ENCODE measurements at places on chromosomes 6 and 20.

DNA sequence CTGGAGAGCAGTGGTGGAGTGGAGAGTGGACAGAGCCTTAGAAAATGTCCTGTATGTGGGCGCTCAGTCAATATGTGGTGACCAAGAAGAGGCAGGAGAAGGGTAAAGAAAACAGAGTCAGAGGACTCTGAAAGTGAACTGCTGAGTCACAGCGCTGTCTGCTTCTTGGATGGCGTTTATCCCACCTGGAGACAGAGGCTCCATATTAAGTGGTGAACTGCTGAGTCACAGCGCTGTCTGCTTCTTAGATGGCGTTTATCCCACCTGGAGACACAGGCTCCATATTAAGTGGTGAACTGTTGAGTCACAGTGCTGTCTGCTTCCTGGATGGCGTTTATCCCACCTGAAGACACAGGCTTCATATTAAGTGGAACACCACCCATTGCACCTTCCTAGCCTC lies 119.3 kb upstream of the RALGAPA2 start:
- no peak for DNase-seq

DNA sequence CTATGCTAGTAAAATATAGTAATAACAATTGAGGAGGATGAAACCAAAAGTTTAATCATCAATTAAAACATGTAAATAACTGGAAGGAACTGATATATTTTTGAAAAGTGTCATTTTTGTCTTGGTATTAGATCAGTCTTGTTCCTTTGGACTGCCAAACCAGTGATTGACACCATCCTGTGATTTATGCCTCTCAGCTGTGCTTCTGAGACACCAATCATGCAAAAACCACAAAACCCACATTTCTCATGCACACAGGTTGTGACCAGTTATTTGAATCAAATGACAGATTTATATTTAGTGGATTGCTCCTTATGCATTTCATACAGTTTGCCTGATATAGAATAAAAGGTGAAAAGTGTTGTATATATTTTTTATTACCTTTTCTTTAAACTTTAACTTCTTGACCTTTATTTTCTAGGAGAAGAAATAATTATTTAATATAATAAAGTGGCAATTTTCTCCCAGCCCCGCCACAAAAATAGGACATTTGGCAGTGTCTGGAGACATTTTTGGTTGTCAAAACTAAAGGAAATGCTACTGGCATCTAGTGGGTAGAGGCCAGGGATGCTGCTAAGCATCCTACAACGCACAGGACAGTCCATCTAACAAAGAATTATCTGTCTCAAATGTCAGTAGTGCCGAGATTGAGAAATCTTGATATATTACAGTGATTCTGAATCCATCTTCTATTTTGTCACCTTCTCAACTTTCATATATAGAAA lies 383.6 kb downstream of the BCKDHB start:
- DNase-seq = no peak

DNA sequence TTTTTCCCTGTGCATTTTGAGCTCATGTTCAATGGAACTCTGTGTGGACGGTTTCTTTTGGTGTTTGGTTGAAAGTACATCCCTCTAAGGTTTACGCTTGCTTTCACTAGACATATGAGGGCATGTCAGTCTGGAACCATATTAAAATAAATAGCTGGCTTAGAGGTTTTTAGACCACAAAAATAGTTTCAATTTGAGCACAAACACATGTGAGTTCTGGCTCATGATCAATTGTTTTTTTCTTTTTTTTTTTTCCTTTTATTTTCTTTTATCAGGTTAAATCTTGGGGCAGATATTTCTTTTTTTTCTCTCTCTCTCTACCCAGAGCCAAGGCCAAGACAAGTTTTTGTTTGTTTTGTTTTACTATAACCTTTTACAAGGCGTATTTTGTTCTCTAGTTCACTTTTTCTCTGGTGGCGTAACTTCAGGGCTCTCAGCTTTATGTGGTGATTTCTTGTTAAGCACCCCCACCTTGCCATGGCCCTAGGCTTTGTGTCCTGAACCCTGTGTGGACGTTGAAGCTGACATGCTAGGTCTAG lies 92.9 kb downstream of the SHLD1 start:
- DNase-seq = no peak

- DNase-seq = no peak
Measured at GRCh38 chr20:5862703-5863039, 87.7 kb downstream of the TRMT6 start.

- DNase-seq = no peak
Measured at GRCh38 chr6:135994857-135995544, 143.5 kb downstream of the PDE7B start.

- DNase-seq = no peak
Measured at GRCh38 chr6:160172704-160173103, 51.1 kb downstream of the SLC22A1 start.

DNA sequence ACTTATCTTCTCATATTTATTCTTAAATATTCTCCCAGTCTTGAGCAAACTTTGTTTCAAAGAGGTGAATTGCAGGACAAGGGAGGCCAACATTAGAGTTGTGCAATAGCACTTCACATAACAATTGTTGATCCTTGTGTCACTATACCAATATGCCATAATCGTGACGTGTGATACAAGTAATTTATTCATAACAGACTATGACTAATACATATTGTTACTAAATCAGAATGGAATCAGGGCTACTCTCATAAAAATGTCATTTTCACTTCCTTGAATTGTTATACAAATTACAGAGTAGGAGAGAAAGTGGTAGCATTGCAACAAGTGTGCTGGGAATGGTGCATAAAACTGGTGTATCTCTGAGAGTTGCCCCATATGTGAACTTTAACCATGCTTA lies 37.2 kb upstream of the PLCB1 start:
- no peak for DNase-seq

DNA sequence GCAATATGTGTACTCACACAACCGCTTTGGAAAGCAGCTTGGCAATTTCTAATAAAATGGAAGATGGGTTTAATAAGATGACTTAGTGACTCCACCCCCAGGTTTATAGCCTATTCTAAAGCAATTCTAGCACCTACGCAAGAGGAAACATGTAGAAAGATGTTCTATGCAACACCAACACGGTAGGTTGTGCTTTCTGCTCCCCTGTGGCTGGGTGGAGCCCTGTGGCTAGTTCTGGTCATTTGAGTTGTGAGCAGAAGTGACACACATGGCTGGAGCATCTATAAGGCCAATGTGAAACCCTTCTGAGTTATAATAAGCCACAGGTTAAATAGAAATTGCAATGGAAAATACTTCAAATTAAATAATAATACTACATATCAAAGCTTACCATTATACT lies 310.7 kb downstream of the CD83 start:
- DNase-seq = no peak

DNA sequence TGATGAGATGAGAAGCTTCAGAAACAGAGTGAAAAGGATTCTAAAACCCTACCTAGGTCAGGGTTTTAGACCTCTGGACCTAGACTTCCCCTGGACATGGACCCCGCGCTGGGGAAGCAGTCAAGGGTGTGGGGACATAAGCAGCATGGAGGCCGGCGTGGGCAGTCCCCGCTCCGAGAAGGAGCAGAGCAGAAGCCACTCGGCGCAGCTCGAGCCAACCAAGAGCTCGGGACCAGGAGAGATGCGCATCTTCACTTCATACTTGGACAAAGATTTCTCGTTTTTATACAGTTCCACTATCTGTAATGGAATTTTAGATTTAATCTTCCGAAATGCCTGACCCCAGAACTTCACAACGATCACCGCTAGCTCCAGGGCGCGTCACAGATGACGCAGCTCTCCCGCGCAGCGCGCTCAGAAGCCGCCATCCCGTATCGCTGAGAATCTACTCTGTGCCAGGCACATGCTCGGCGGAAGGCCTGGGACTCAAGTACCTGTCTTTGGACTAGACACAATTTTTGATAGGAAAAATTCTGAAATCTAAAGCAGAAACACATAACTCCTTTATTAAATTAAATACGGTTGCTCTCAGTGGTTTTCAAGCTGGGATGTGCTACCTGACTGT lies 60.3 kb downstream of the WDR27 start:
- no peak for DNase-seq

GRCh38 chr6:90083891-90084290 lies 189.6 kb downstream of the GJA10 start:
- no peak for DNase-seq

DNA sequence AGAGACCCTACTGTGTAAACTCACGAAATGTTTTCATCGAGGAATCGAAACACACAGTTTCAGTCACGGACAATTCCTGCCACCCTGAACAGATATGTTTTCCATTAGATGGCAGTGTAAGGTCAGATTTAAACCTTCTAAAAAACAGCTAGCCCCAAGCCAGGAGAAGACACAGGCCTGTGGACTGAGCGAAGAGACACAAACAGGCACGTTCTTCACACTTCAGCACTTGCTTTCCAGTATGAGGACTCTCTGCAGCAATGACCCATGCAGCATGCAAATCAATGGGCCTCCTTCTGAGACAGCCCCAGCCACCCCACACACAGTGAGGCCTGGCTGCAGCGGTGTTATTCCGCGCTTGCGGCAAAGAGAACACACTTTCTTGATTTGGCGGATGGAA lies 31.9 kb downstream of the HUS1B start:
- DNase-seq = no peak

DNA sequence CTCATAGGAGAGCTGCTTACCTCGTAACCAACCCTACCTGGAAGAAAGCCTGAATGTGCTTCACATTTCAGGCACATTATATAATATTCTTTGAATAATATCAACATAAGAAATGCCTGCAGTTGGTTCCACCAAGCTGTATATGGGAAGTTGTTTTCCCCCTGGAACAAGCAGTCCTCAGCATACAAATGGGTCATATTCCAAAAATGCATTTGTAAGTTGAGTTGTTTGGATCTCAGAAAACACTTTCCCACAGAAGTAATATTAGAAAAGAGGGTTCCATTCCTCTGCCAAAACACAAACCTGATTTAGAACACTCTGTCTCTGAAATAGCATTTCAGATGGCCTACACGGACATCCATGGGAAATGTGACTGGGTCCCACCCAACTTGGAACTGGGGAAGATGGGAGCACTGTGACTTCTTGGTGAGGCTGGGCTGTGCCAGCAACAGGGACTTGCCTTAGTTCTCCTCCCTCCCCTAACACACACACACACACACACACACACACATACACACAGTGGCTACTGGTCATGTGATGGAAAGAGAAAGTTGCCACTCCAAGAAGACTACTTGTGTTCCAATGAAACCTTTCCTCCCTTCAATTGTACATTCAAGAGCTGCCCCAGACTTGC lies 11.4 kb upstream of the RCAN2 start:
- DNase-seq = no peak

DNA sequence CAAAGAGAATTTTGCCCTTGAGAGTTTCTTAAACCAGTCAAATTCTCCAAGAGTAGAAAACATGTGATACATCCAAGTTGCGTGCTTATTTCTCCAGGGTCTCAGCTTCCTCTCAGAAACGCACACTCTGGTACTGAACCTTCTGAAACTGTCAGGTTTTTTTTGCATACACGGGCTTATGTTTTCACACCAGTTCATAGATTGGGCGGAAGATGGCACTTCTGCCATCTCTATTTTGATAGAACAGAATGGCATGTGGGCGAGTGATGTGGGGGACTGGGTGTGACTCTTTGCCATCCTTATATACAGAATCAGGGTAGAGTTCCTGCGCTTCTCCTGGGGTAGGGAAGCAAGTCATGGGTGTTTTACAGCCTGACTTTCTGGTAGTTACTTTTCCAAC lies 56.4 kb downstream of the ADTRP start:
- no peak for DNase-seq

DNA sequence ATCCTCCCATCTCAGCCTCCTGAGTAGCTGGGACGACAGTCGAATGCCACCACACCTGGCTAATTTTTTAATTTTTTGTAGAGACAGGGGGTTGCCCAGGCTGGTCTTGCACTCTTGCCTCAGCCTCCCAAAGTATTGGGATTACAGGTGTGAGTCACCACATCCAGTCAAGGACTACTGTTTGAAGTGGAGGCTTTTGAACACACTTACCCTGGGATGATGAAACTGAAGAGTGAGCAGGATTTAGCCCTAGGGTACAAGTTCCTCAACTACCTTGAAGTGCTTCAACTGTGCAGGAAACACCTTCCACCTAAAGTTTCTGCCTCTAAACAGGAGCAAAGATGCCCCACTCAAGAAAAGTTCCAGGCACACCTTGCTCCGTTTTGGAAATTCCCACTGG lies 15.7 kb upstream of the PARD6B start:
- DNase-seq = no peak

DNA sequence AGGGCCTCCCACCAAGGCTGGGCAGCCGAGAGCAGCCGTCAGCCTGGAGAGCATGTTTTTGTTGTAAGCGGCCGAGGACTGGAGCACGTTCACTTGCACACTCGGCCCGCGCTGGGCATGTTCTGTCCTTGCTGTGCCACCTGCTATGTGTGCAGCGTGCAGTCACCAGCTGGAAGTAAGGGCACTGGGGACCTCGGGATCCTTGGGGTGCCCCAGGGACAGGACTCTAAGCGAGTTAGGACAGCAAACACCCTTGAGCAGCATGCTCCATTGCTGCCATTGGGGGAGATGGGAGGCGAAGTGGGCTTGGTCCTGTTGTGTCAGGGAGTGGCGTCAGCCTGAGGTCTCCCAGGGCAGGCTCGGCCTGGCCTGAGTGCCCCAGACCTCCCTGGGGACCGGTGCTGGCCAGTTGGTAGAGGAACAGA lies 18.6 kb downstream of the DYNLT1 start:
- DNase-seq = no peak

DNA sequence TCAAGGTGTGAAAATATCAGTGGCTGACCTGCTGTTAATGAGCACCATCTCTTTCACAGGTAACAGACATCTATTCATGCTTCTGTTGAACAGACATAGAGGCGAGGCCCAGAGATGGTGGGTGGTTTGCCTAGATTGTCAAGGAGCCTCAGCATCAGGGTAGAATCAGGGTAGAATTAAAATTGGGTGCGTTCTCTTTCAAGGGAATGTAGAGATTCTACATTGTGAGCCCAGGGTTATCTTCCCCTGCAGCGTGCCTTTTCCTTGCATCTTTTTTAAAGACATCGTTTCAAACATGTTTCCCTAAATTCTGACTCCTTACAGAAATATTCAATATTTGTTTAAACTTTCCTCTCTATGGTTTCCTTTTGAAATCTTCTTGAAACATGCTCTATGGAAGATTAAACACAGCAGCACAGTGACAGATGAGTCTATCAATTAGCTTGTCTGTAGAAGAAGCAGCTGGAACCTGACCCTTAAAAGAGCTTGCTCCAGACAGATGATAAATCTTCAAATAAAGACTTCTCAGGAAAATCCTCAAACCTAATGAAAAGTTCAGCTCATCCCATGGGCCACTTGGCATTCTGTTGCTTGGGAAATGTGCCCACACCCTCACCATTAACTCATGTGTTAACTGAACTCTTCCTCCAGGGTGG lies 119.8 kb downstream of the IPCEF1 start:
- no peak for DNase-seq

- no peak for DNase-seq
Measured at GRCh38 chr6:113584767-113585166, 272.4 kb upstream of the MARCKS start.

DNA sequence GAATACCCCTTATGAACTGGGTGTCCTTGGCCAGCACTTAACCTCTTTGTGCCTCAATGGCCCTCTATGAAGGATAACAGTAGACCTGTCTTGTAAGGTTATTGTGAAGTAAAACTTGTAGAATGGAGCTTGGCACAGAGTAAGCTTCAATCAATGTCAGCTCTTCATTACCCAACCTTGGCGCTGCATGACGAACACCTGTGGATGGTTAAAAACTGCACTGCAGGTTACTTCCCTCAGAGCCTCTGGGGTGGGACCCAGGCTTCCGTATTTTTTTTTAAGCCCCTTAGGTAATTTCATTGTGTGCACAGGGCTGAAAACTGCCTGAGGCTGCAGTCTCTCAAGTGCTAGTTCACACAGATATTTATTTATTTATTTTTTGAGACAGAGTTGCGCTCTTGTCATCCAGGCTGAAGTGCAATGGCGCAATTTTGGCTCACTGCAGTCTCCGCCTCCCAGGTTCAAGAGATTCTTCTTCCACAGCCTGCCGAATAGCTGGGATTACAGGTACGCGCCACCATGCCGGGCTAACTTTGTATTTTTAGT lies 42.8 kb upstream of the SLC23A2 start:
- DNase-seq = no peak
